ENCODE measurements at places on chromosomes 5 and 9. TPM values are rescaled to one million over a fixed set of nuclear protein-coding genes. Genes with fewer than 3 reads are reported as not detected.

The GTF2H2 gene
- 52.4 TPM for total RNA-seq

The FGF18 gene
- total RNA-seq = not detected

The HTR4 gene
- not detected for total RNA-seq

The GFI1B gene
- total RNA-seq = not detected

The NEURL1B gene
- total RNA-seq = 0.38 TPM

The FAM200C gene
- total RNA-seq = 1.4 TPM

The SPATA31A1 gene
- not detected for total RNA-seq

The DUSP1 gene
- total RNA-seq = 10.7 TPM

The GLIPR2 gene
- 24.7 TPM for total RNA-seq

The ESM1 gene
- 0.45 TPM for total RNA-seq

The CNTFR gene
- total RNA-seq = not detected

The ANKRD18B gene
- 0.31 TPM for total RNA-seq

The STK10 gene
- total RNA-seq = 98.2 TPM

The GFPT2 gene
- total RNA-seq = 0.12 TPM

The CARD6 gene
- total RNA-seq = 1.7 TPM

The SLC6A3 gene
- not detected for total RNA-seq

The CCDC152 gene
- total RNA-seq = 6.7 TPM

The HSPA5 gene
- total RNA-seq = 169 TPM

The TMEFF1 gene
- 0.95 TPM for total RNA-seq

The ZNF883 gene
- total RNA-seq = 0.29 TPM

The UGT3A1 gene
- not detected for total RNA-seq

The SPINK4 gene
- total RNA-seq = not detected

The IL9 gene
- 136 TPM for total RNA-seq

The CER1 gene
- not detected for total RNA-seq
